ENCODE measurements at places on chromosomes 6 and 20. TPM values are rescaled to one million over a fixed set of nuclear protein-coding genes. Genes with fewer than 3 reads are reported as not detected.

The CENPW gene
- total RNA-seq: 1.9 TPM

GRCh38 chr20:43293068-43293786, 103.5 kb upstream of the PTPRT start:
- no peak for DNase-seq

GRCh38 chr6:33878562-33878961, 74.8 kb upstream of the MLN start:
- DNase-seq: no peak

DNA sequence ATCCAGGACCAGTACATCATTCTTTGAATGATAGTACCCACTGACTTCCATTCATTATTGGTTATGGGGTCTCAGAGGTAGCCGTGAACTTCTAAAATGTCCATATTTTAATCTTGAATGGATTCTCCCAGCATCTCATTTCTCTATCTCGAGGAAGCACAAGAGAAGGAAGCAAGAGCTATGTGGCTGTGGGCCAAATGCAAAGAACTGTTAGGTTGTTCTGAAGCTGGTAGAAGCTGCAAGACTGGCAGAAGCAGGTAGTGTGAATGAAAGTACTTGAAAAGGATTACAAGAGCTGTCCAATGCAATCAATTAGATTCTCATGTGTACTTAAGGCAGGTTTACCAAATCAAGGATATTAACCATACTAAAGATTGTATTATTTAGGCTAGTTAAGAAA, 1131.8 kb downstream of the GRIK2 start:
- no peak for DNase-seq

The GPLD1 gene
- total RNA-seq: not detected

DNA sequence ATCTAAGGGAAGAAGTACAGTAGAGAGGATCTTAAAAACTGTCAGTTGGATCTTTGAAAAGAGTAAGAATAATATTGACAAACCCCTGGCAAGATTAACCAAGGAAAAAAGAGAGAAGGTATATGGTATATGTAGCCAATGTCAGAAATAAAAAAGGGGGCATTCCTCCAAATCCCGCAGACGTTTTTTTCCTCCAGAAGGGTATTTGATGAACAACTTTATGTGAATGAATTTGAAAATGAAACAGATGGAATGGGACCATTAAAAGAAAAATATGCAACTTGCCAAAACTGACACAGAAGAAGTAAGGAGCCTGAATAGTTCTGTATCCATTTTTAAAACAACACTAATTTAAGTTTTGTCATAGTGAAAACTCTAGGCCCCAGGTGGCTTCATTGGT, 35.7 kb downstream of the GFRA4 start:
- DNase-seq: no peak

DNA sequence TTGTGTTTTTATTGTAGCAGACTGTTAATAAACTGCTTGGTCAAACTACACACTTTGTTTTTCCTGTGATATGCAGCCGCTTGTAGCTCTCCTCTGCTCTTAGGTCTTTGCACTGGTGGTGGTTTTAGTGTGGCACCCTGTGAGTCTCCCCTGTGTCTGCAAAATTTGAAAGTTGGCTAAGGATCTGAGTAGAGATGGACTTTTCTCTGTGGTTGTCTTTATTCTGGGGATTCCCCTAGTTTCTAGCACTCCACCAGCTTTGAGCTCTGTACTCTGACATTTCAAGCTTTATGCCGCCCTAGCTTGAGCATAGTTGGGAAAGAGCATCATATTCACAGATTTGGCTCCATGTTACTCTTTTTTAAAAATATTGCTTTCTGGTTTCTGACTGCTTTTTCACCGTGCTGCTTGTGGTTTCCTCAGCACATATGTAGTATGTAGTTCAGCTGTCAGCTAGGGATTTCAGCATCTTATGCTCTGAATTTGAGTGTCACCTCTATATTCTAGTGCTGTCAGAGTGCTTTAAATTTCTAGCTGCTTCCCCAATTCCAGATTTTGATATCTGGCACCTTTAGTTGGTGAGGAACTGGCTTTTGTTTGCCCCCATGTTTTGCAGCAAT, 25.4 kb downstream of the CDYL start:
- DNase-seq: no peak

- no peak for DNase-seq
Observed at GRCh38 chr6:54361188-54361587, 52.9 kb downstream of the TINAG start.

The RNF182 gene
- total RNA-seq: 3.6 TPM

- DNase-seq: no peak
Observed at GRCh38 chr6:52654007-52654406, 16.9 kb upstream of the TMEM14A start.

- no peak for DNase-seq
Observed at GRCh38 chr6:3297006-3297405, 38.3 kb downstream of the PSMG4 start.

DNA sequence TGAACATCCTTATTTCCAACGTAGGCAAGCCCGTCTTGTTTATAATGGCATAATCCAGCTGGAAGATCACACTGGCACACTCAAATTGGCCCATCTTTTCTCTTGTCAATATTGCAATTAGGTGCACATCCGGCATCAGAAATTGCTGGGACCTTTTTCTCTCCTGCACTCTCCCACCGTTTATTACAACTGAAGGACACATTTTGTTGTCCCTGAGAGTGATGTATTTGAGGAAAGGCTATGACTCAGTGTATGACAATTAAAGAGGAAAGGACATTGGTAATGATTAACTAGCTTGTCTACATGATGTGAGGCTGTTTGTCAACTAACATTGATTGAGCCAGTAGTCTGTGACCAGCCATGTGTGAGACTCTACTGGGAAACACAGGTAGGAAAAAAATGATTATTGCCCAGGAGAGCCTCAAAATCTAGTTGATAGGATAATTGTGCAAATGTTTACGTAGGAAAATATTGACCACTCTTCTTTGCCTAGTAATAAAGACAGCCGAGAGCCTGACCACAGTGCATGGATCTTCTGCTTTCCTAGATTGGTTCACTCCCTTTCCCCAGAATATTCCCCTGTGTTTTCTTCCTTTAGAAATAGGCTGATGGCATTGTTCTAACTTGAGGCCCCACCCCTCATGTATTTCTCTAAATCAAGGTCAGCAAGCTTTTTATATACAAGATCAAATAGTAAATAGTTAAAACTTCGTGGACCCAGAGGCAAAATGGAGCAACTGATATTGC, 230.0 kb upstream of the BTBD3 start:
- no peak for DNase-seq

- no peak for DNase-seq
Observed at GRCh38 chr6:104229057-104229456, 630.7 kb downstream of the HACE1 start.

DNA sequence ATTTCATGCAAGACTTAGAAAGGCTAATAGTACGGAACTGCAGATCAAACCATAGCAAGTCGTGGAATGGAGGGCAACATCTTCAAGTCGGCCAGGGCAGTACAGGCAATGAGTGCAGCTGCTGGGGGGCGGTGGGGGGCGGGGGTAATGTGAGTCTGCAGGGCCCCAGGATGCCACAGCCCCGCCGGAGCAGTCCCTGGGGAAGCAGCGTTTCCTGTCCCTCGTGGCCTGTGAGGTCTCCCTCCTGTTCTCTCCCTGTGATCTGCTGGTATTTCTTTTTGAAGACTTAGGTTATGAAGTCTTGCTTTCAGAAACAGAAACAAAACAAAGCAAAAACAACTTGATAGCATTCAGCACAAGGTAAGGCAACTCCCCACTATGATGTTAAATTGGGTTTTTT, 351.9 kb downstream of the FOXA2 start:
- DNase-seq: no peak

DNA sequence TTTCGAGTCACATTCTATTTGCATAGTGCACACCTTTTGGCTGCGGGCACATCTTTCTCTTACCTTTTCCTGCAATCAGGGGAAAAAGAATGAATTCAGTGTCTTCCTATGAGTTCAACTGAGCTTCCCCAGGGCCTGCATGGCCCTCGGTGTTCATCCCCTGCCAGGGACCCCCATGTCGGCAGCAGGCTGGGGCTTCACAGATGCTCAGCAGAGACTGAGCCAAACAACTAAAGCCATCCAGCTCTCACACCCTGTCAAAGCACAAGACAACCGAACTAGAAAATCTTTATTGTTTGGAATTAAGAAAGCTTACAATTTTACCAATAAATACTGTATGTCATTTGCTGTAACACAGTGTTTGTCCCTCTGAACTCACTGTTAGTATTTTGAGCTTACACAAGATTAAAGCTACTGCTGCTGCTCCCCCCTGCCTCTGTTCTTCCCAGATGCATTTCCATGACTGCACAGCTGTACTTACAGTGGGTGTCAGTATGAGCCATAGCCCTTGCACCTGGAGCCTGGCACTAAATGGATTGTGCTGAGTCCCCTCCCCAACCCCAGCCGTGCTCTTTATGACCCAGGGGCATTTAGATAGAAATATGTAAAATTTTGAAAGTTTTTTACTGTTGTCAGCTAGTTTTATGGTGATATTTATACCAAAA, 205.8 kb downstream of the TMEM242 start:
- DNase-seq: no peak

The HAO1 gene
- not detected for total RNA-seq

The OXT gene
- total RNA-seq: not detected

DNA sequence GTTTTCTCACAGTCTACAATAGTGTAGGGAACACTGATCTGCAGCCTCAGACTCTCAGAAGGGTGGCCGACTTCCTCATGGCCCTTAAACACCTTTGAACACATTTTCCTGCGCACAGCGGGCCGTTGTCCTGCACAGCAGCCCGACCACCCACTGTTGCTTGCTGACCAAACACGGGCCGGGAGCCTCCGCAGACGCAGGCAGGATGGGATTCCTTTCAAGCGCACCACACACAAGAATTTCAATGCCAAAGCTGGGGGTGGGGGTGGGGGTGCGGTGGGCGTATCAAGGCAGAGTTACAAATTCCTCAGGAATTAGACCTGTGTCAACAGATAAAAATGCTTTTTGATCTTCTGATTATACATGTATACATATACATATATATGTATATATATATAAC, 74.5 kb downstream of the HUS1B start:
- no peak for DNase-seq

DNA sequence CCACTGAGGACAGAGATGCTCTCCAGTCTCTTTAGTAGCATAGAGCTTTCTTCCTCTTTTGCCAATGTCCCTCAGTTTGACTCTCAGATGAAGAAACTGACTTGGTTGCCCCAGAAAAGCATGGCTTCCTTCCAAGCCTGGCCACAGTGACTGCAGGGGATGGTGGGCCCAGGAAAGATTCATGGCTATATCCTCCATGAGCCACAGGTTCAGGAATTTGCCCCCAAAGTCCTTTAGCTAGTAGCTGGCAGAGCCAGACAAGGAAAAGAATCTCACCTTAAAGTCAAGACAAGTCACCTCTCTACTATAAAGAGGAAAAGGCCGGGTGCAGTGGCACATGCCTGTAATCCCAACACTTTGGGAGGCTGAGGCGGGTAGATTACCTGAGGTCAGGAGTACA, 43.4 kb downstream of the TRAM2 start:
- no peak for DNase-seq

- DNase-seq: no peak
Observed at GRCh38 chr6:20703049-20703448, 168.8 kb downstream of the CDKAL1 start.

- DNase-seq: no peak
Observed at GRCh38 chr20:43560974-43561373, 2.1 kb downstream of the SGK2 start.

The GABBR1 gene
- 32.0 TPM for total RNA-seq

- DNase-seq: no peak
Observed at GRCh38 chr6:169950558-169950957, 199.1 kb downstream of the ERMARD start.

The RAET1G gene
- total RNA-seq: 2.2 TPM

The TTLL9 gene
- total RNA-seq: 5.8 TPM

The USP49 gene
- 2.9 TPM for total RNA-seq

The PRND gene
- total RNA-seq: 4.3 TPM

DNA sequence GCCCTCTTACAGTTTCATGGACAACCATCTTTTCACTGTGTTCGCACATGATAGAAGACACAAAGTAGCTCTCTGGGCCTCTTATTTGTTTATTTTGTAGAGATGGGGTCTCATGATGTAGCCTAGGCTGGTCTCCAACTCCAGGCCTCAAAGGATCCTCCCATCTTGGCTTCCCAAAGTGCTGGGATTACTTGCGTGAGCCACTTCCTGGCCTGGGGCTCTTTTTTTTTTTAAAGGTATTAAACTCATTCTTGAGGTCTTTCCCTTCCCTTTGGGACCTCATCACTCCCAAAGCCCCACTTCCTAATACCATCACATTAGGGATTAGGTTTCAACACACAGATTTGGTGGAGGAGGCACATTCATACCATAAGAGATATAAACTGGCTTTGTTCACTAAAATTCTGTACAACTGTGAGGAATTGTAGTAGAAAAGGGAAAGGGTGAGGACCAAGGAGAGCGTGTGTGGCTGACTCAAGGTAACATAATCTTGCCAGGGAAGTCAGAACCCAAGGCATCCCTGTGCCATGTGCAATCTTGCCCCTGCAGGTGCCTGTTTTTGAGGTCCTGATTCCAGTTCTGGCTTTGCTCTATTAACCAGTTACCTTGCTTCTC, 45.5 kb downstream of the EIF2S2 start:
- peak; percentile 71 for DNase-seq

DNA sequence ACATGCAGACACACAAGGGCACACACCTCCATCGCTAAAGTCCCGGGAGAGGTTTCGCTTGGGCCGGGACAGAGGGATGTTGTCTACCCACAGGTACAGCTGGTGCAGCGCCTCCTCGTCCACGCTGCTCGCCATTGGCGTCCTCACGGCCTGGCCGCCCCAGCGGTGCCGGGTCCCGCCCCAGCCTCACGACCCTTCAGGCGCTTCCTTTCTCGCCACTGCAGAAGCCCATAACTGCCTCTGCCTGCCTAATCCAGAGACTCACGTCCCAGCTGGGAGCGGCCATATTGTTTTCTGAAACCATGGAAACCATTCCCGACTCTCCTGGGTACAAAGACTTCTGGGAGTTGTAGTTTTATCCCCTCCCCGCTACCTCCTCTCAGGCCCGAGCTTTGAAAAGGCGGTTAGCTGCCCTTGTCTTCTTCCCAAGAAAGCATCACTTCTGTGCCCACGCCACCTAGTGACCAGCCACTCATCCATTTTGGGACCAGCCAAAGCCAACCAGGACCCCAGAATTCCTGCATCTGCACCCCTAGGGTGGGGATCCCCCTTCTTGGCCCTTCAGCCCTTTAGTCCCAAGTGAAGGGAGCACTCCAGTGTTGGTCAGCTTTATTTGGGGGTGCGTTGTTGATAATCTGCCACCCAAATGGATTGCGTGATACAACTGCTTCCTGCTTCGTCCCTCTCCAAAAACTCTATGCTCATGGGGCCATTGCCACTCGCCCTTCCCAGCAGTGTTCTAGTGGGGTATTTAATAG, at the start of gene SPEF1:
Gene SPEF1, minus strand, starts transcription at position 296 of the 758 bp plus-strand sequence. Its CDS starts 161 bp downstream, at position 135.
- DNase-seq: peak; percentile 99

The POLR3F gene
- total RNA-seq: 16.9 TPM

GRCh38 chr20:58470336-58471192, 44.6 kb downstream of the APCDD1L start:
- no peak for DNase-seq

Data from umbilical cord (tissue), 2 donors.